ENCODE measurements at places on chromosomes 2 and 18. TPM values are rescaled to one million over a fixed set of nuclear protein-coding genes. Genes with fewer than 3 reads are reported as not detected.

Gene FKBP1B
- total RNA-seq: 3.5 TPM

Gene IL36A
- not detected for total RNA-seq

Gene DUSP11
- total RNA-seq: 34.7 TPM

Gene NT5C1B
- not detected for total RNA-seq

Gene CNTNAP5
- total RNA-seq: 1.5 TPM

Gene IL36RN
- total RNA-seq: not detected

Gene NEU2
- total RNA-seq: not detected

Gene PROKR1
- 1.1 TPM for total RNA-seq

Gene ERBB4
- total RNA-seq: 0.33 TPM

Gene AQP4
- 1.8 TPM for total RNA-seq

Gene LBX2
- 0.99 TPM for total RNA-seq

Gene ASB18
- total RNA-seq: not detected

Gene TFCP2L1
- 0.49 TPM for total RNA-seq

Gene CERKL
- not detected for total RNA-seq

Gene CCDC141
- 8.6 TPM for total RNA-seq

Gene TMEM17
- total RNA-seq: 1.7 TPM

Gene TUBB8B
- not detected for total RNA-seq

Gene TTR
- not detected for total RNA-seq

Gene GREB1L
- total RNA-seq: 12.1 TPM

Gene RNF125
- total RNA-seq: 0.95 TPM

Gene EFEMP1
- 37.7 TPM for total RNA-seq

Gene DNAJC5G
- total RNA-seq: not detected

Gene SP5
- total RNA-seq: 4.6 TPM

Gene RAB27B
- total RNA-seq: 0.27 TPM

Gene TYMS
- 1.2 TPM for total RNA-seq

Gene STPG4
- total RNA-seq: not detected

Gene VAMP5
- total RNA-seq: 58.9 TPM

Gene GALNT14
- not detected for total RNA-seq

Gene ZRANB3
- 2.5 TPM for total RNA-seq

Gene LAMA3
- 14.1 TPM for total RNA-seq

Gene KCNG3
- 0.82 TPM for total RNA-seq

Gene KCNJ3
- 0.14 TPM for total RNA-seq

Gene HOXD8
- 13.9 TPM for total RNA-seq

Gene NDC80
- 0.36 TPM for total RNA-seq

Gene ZNF396
- 1.9 TPM for total RNA-seq

Gene CROCC2
- total RNA-seq: not detected

Gene UGT1A10
- total RNA-seq: not detected

Gene C2orf68
- 12.8 TPM for total RNA-seq

Gene LRP2
- not detected for total RNA-seq

Gene ANKRD29
- 6.1 TPM for total RNA-seq

Gene RTP5
- total RNA-seq: not detected

Gene C1QL2
- not detected for total RNA-seq

Gene HOXD9
- total RNA-seq: 27.1 TPM

All from sigmoid colon (tissue), 7 donors.